Lung (tissue), 17 donors: ENCODE measurements at places on chromosomes 12 and 14. TPM values are rescaled to one million over a fixed set of nuclear protein-coding genes. Genes with fewer than 3 reads are reported as not detected.

Gene SLC38A4
- 0.74 TPM for total RNA-seq

Gene VRTN
- 0.06 TPM for total RNA-seq

- DNase-seq = no peak
Observed at GRCh38 chr12:57797933-57798332, 15.3 kb downstream of the TSFM start.

GRCh38 chr12:124082687-124083086 lies 109.7 kb downstream of the ZNF664 start:
- DNase-seq = no peak
